ENCODE measurements at places on chromosomes 11 and 22.

DNA sequence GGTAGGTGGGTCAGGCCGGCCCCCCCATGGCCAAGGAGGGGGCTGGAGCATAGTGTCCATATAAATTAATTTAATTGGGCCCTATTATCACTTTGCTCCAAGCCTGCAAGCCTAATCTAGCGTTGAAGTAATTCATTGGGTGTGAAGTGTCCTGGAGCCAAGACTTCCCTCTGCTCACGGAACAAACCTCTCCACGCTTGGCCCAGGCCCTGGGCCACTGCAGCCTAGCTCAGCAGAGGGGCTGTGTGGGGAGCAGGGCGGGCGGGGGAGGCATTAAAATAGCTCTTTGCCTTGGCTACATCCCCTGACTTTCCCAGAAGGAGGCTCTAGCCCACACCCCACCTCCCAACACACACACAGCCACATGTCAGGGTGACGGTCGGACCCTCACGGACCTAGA is 73.5 kb downstream of the THAP12 start:
- DNase-seq, result no peak

DNA sequence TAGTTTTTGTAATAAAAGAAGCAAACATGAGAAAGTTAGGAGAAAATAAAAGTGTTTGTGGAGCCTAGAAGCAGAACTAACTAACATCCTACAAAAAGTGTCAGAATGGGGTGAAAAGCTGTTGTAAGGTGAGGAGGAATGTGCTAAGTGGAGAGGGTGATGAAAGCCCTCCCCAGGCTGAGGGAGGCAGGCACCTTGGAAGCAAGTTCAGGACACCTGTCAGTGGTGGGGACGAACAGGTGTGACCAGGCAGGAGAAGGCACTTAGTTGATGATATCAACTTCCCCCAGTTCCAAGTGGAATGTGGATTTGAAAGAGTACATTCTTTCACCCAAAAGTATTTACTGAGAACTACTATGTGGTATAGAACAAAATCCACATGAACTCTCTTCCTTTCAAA is 18.7 kb upstream of the BMAL1 start:
- DNase-seq, result no peak

DNA sequence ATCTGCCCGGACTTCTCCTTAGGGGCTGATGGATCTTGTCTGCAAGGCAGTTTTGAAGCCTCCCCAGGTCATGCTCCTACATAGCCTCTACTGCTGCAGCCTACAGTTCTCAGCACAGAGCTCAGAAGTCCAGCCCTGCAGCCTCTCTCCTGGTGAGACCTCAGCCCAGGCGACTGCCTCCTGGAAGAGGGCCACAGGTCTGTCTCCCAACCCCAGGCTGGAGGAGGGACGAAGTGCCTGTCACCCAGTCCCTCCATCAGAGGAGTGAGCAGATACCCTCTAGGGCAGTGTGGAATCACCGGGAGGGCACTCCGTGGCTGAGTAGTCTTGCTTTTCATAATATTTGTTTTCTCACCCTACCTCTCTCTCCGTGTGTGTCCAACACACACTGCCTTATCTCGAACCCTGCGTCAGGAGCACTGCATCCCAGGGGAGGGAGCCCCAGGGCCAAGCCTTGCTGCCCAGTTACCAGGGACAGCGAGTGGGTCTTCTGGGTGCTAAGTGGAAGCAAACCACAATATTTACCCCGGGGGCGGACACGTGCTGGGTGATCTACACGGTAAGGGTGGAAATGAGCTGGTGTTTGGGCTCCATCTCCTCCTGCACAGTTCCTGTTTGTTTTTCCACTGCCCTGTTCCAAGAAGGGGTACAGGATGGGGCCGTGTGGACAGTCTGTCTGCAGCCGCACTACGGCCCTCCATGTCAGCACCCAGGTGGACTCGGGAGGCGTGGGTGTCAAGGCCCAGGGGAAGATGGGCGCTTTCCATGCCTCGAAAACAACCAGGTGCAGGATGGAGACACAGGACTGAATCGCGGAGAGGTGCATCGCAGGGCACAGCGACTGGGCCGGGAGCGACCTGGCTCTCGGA is 133.7 kb upstream of the HSD17B12 start:
- DNase-seq, result no peak

DNA sequence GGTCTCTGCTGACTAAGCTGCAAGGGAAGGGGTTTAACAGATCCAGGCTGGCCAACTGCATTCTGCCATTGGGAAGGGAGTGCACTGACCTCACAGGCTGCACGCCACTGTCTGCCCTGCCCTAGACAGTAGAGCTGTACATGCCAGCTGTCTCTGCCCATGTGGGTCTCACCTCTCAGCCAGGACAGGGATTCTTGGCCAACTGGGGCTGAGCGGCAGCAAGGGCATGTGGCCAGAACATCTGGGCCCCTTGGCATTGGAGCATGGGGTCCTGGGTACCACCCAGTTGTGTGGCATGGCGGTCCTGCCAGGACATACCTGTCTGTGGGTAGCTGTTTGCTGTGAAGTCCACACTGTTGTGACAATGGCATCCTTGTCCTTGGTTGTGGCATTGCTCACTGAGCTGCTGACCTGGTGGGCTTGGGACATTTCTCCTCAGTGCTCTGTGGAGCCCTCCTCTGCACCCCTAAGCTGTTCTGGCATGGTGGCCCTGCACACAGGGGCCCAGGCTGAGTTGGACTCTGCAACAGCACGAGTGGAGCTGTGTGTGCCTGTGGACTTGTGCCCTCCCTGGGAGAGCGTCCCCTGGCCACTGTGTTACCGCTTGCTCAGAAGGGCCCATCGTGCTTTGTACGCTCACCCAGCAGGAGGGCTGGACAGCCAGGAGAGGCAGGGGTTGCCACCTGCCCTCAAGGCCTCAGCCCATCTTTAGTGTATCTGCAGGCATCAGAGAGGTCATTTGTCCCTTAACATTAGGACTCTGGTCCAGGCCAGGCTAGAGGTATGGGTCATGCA is 46.7 kb downstream of the MED15 start:
- DNase-seq, result no peak

DNA sequence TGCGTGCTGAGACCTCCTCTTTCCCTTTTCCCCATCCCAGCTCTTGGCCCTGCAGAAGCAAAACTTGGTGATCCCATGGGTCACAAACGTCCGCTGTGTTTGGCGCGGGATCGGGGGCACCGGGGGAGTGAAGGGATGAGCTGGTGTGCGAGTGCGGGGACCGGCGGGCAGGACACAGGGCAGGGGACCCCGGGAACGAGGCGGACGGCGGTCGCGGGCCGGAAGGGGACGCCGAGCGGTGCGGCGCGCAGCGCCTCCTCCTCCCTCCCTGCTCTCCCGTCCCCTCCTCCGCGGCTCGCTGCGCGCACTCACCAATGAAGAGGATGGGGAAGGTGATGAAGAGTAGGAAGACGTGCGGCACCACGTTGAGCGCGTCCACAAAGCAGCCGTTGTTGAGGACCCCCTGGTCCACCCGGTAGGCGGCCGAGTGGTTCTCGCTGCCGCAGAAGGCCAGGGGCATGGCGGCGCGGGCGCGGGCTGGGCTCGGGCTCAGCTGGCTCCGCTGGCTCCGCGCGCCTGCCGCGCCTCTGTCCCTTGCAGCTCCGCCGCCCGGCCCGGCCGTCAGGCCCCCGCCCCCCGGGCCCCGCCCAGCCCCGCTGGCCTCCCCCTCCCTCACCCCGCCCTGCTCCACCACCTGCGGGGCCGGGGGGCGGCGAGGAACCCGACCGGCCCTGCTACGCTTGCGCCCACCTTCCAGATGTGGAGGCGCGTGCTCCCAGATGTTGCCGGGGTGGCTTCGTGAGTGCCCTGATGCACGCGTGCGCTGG is at the start of gene ABCC8:
Gene ABCC8, minus strand, starts transcription at position 529 of the 767 bp plus-strand sequence. Its CDS starts 69 bp downstream, at position 460.
- DNase-seq, result no peak

DNA sequence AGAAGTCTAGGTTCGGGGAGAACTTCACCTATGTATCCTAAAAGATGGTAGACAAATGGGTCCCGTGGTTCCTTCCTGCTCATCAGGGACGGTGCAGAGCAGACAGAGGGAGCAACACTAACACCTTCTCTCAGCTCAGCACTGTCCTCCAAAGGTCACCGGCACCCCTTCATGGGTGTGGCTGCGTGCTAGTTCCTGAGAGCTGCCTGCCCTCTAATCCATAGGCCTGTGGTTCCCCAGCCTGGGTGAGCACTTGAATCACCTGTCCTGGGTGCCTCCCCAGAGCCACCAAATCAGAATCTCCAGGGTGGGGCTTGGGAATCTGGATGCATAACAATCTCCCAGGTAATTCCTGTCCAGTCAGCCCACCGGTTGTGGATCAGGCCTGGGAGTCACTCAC is 113.9 kb upstream of the TMEM45B start:
- no peak for DNase-seq

DNA sequence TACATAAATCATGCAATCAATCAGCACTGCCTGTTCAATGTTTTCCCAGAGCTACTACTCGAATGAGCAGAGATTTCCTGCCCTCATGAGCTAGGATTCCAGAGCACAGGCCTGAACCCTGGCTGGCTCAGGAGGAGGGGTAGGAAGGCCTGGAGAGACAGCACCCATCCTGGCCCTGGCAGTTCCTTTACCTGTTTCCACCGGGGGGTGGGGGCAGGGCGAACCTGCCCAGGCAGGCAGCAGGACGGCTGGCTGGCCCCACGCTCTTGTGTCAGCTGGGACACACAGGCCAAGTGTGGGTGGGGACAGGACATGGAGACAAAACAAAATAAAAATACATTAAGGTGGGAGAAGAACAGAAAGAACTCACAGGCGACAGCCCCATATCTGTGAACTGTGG is 109.8 kb upstream of the BID start:
- DNase-seq, result no peak

DNA sequence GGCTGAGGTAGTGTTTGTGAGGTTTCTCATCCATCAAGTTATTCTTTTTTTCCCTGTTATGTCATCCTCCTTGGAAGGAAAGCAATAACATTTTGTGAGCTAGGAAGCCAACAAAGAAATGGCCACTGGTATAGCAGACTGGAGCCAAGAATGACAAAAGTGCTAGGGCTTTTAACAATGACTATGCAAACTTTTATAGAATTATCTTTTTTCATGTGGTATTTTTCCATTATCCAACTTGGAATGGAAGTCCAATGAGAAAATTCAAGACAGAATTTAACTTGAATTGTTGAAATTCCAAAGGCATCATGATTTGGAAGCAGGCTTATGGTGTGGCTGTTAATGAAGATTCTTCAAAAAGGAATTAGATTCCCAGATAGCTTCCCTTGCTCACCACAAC is 216.4 kb upstream of the PDGFD start:
- no peak for DNase-seq

DNA sequence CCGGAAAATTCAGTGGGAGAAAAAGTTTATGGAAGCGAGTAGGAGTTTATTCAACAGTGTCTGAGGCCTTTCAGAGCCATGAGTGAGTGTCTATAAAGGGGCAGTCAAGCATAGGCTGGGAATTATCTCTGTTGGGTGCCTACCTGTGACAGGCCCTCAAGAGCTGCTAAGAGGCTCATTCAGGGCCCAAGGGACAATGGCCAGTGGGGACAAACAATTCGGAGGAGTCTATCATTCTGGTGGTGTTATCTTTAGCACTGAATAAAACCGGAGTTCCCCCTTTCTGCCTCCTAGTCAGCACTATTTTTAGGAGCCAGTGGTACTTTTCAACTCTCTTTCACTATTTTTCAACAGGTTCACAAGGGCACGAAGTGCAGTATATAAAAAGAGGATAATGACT is 89.5 kb upstream of the HTATIP2 start:
- DNase-seq, result no peak

DNA sequence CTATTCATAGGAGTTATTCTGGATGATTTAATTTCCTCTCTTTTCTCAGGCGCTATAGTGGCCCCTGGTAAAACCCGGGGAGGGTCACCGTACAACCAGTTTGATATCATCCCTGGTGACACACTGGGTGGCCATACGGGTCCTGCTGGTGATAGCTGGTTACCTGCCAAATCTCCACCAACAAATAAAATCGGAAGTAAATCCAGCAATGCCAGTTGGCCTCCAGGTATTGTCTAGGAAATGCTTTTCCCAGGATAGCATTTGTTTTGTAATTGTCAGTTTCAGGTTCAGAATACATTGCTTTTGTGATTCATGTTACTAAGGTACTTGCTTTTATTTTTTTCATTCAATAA is 35.6 kb upstream of the ADSL start:
- no peak for DNase-seq

DNA sequence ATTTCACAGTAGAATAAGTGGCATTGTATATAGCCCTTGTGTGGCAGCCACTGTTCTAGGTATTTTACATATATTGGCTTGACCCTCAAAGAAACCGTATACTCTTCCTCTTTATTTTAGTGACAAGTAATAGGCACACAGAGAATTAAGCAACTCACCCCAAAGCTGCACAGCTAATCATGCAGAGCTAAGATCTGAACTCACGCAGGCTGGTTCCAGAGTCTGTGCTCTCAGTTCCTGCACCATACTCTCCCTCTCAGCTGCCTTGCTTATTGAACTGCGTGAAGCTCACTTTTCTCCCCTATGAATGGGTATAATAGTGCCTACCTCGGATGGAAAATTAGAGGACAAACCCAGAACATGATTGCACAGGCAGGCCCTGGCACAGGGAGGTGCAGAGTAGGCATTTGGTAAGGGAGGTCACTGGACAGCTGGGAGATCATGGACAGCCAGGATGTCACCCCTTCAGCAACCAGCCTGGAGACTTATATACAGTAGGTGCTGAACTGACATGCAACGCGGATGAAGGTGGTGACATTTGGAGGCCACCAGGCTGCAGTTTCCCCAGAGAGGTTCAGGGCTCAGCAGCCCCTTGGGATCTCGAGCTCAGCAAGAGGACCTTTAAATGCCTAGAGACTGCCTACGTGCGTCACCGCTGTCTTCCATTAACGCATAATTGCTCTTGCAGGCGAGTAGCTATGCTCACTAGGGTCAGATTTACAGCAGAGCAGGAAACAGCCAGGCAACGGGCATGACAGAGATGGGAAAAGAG is 78.4 kb upstream of the TP53I11 start:
- DNase-seq, result no peak

- DNase-seq, result no peak
Observed at GRCh38 chr11:13786688-13787087, 118.2 kb downstream of the FAR1 start.

GRCh38 chr11:27467181-27467913 is 5.2 kb downstream of the LGR4 start:
- no peak for DNase-seq
